AG04450 (cell line): ENCODE measurements at places on chromosomes 4 and X. TPM values are rescaled to one million over a fixed set of nuclear protein-coding genes. Genes with fewer than 3 reads are reported as not detected.

The CXorf65 gene
- not detected in 2 replicates for polyA plus RNA-seq

DNA sequence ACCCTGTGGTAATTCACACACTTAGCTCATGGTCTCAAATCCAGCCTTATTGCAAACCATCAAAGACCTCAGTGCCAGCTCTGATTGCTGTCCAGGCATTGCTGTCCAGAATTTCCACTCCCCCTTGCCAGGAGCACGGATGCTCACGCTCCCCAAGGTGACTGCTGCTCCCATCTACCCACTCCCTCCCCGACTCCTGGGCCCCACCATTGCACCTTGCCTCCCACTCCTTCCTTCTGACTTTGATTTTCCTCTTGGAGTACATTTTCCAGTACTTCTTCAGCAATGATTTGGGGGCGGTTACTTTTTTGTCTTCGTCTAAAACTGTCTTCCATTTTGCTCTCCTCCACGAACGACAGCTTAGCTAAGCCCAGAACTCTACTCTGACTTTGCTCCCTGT is 11.5 kb downstream of the ZFYVE28 start:
- DNase-seq = no peak

The SPATA4 gene
- 0.09 and 0.11 TPM in 2 replicates for polyA plus RNA-seq

The ANOS1 gene
- polyA plus RNA-seq = 0.21 and 0.30 TPM in 2 replicates

DNA sequence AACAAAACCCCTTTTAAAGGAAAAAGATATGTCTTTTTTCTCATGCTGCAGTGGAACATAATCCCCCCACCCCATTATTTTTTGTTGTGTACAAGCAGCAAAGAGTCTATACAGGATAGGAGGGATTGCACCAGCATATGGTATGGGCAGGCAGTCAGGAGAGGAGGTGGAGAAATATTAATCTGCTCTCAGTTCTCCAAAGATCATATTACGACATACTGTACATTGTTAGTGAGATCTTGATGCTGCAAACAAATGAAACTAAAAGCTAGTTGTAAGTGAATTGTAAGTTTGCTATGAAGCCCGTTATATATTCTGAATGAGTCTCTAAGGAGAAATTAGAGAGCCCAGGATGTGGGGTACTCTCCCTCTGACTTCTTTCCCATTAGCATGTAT is 75.3 kb downstream of the RAPGEF2 start:
- DNase-seq = no peak
